ENCODE measurements at places on chromosomes 3 and 15. TPM values are rescaled to one million over a fixed set of nuclear protein-coding genes. Genes with fewer than 3 reads are reported as not detected.

MAGEL2 gene
- 2.0 TPM for total RNA-seq

CAMP gene
- not detected for total RNA-seq

HTR3E gene
- not detected for total RNA-seq

TUSC2 gene
- total RNA-seq = 16.5 TPM

NISCH gene
- total RNA-seq = 61.5 TPM

KIF7 gene
- 4.4 TPM for total RNA-seq

SMAD6 gene
- 1.7 TPM for total RNA-seq

MBD4 gene
- 12.8 TPM for total RNA-seq

DAZL gene
- not detected for total RNA-seq

HRH1 gene
- 1.7 TPM for total RNA-seq
